ENCODE measurements at places on chromosomes 7 and 10. TPM values are rescaled to one million over a fixed set of nuclear protein-coding genes. Genes with fewer than 3 reads are reported as not detected.

HECW1 gene
- not detected for total RNA-seq

CELF2 gene
- total RNA-seq: 23.2 TPM

FBXL13 gene
- total RNA-seq: 0.32 TPM

NPY4R2 gene
- not detected for total RNA-seq

SFRP4 gene
- total RNA-seq: not detected

Measured in bladder microvascular endothelial cell (primary cell).